Skeletal muscle tissue (tissue), 5 donors: ENCODE measurements at places on chromosomes 12 and 14. TPM values are rescaled to one million over a fixed set of nuclear protein-coding genes. Genes with fewer than 3 reads are reported as not detected.

Gene SOAT2
- total RNA-seq, result under 0.01 TPM

Gene GPR84
- not detected for total RNA-seq

Gene DPF3
- total RNA-seq, result 1.6 TPM

Gene EIF2S3B
- total RNA-seq, result 1.0 TPM

Gene CLEC4D
- under 0.01 TPM for total RNA-seq

Gene GYS2
- total RNA-seq, result not detected

Gene CCDC177
- not detected for total RNA-seq

Gene PRIMA1
- total RNA-seq, result 0.52 TPM

Gene TMEM30B
- total RNA-seq, result 1.6 TPM

Gene AMN
- 1.0 TPM for total RNA-seq

Gene CCDC60
- not detected for total RNA-seq

Gene ACOT6
- total RNA-seq, result not detected

Gene ANG
- 3.7 TPM for total RNA-seq

Gene SLC25A21
- total RNA-seq, result 2.1 TPM

Gene CPSF2
- total RNA-seq, result 19.3 TPM

Gene FGF23
- under 0.01 TPM for total RNA-seq

Gene ACSS3
- 14.6 TPM for total RNA-seq

Gene ST8SIA1
- 5.2 TPM for total RNA-seq

Gene PROX2
- not detected for total RNA-seq

Gene ANKRD33
- total RNA-seq, result not detected

Gene CLEC2D
- total RNA-seq, result 12.0 TPM

Gene TRPV4
- total RNA-seq, result 0.52 TPM

Gene BTBD6
- total RNA-seq, result 50.6 TPM

Gene FAM222A
- 1.0 TPM for total RNA-seq

Gene SHMT2
- 91.3 TPM for total RNA-seq

Gene RNASE4
- 17.7 TPM for total RNA-seq

Gene SERPINA6
- not detected for total RNA-seq

Gene CLEC14A
- total RNA-seq, result 25.1 TPM

Gene GAS2L3
- total RNA-seq, result 19.3 TPM

Gene AICDA
- not detected for total RNA-seq

Gene ARPC3
- total RNA-seq, result 99.2 TPM

Gene PRPH
- 2.6 TPM for total RNA-seq
